ENCODE measurements at places on chromosomes 2 and 18.

DNA sequence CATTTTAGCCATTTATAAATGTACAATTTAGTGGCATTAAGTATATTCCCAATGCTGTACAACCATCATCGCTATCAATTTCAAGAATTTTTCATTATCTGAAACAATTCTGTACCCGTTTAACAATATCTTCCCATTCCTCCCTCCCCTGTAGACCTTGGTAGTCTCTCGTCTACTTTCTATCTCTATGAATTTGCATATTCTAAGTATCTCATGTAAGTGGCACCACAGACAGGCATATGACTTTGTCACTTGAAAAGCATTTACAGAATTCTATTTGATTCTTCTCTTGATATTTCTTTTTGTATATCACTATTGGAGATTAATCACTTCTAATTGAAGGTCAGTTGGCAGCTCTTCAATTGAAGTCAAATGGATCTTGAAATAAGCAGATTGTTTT lies 48.0 kb downstream of the CCDC138 start:
- DNase-seq = no peak

GRCh38 chr2:65366595-65367125 lies 65.7 kb downstream of the SPRED2 start:
- no peak for DNase-seq

- no peak for DNase-seq
Observed at GRCh38 chr2:177190941-177191340, 21.7 kb upstream of the HNRNPA3 start.

DNA sequence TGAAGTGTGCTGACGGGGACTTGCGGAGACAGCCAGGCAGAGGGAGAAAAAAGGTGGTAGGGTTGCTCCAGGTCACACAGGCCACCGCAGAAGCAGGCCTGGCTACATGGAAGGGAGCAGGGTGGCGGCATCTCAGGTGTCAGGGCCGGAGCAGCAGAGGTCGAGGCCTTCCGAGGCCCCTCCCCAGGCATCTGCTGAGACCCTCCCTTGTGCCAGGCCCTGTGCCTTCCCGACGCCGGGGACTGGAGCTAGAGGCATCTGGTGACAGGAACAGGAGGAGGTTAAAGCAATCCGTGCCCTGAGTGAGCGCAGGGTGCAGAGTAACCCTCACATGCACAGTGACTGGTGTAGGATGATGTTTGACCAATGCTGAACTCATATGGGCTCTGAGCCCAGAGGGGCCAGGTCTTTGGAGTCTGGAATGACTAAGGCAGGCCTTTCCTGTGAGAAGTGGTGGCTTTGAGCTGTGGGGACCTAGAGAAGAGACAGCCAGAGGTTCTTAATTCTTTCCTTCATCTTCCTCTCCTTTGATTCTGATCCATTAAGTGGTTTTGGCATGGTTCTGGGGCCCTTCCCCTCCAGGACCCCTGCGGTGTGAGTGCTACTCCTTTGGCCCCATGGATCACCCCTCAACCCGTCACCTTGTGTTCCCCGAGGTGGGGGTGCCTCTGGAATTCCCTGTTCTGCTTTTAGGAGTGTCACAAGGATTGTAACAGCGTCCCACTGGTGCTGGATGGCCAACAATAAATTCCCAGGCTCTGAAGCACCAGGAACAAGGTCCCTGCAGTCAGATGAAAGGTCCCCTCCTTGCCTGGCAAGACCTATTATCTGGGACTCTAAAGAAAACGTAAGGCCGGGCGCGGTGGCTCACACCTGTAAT lies 72.1 kb downstream of the KLHL29 start:
- DNase-seq = no peak

- no peak for DNase-seq
Observed at GRCh38 chr2:202436626-202437025, 60.5 kb downstream of the BMPR2 start.

GRCh38 chr2:31828891-31829290 lies 181.9 kb downstream of the MEMO1 start:
- DNase-seq = no peak

DNA sequence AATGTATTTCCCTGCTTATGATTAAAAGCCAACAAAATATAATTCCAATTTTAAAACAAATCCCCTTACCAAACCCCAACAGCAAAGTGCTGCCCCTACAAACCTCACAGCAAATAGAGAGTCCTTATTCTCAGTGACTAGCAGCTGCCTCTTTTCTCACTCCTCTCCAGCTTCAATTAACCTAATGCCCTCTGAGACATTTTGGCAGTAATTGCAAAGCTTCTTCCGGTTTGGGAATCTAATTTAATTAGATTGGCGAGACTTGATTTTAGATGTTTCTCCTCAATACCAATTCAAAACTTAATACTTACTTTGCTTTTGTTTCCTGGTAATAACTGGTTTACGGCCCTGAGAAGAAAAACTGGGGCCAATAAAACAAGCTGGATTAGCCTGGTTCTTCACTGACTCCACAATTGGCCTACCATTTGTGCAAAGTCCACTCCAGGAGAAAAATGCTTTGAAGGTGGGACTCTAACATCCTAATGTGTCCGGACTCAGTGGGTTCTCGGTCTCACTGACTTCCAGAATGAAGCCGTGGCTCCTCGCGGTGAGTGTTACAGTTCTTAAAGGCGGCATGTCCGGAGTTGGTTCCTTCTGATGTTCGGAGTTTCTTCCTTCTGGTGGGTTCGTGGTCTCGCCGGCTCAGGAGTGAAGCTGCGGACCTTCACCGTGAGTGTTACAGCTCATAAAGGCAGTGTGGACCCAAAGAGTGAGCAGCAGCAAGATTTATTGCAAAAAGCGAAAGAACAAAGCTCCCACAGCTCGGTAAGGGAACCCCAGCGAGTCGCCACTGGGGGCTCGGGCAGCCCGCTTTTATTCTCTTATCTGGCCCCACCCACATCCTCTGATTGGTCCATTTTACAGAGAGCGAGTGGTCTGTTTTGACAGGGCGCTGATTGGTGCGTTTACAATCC lies 52.8 kb downstream of the SLC35F5 start:
- DNase-seq = no peak

GRCh38 chr2:61017556-61018317 lies at the start of the genes PEX13 and PUS10:
TSS of gene PEX13 (plus strand) at chr2:61017720. CDS start at chr2:61017760, 40 bp downstream.
TSS of gene PUS10 (minus strand) at chr2:61018255. CDS start at chr2:61011890, 6,365 bp downstream.
- DNase-seq = peak; percentile 60

DNA sequence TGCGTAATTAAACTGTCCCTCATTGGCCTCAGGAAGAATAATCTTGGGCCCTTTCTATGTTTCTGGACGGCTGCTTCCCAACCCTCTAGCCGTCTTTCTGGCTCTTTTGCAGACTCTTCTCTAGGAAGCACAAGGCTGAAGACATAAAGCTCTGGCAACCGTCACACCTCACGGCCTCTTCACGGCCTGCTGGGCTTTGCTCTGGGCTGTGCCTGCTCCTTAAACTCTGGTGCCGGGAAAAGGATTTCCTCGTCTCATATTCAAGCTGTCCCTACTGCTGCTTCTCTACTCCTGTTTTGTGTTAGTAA lies 36.0 kb upstream of the WIPF1 start:
- peak; percentile 25 for DNase-seq

- DNase-seq = no peak
Observed at GRCh38 chr2:126270587-126270986, 385.4 kb upstream of the GYPC start.

- DNase-seq = no peak
Observed at GRCh38 chr18:70617020-70617763, 328.3 kb downstream of the SOCS6 start.

DNA sequence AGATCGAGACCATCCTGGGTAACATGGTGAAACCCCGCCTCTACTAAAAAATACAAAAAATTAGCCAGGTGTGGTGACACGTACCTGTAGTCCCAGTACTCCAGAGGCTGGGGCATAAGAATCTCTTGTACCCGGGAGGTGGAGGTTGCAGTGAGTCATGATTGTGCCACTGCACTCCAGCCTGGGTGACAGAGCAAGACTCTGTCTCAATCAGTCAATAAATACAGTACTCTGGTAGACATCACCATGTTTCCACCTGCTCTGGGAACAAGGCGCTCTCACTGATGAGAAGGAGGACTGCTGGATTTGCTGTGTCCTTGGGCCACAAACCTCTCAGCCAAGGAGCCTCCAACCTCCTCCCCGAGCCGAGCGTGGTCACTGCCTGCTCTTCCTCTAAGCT lies 154.2 kb upstream of the ZNF236 start:
- DNase-seq = no peak

- DNase-seq = no peak
Observed at GRCh38 chr18:79802298-79802697, 4.6 kb downstream of the KCNG2 start.

DNA sequence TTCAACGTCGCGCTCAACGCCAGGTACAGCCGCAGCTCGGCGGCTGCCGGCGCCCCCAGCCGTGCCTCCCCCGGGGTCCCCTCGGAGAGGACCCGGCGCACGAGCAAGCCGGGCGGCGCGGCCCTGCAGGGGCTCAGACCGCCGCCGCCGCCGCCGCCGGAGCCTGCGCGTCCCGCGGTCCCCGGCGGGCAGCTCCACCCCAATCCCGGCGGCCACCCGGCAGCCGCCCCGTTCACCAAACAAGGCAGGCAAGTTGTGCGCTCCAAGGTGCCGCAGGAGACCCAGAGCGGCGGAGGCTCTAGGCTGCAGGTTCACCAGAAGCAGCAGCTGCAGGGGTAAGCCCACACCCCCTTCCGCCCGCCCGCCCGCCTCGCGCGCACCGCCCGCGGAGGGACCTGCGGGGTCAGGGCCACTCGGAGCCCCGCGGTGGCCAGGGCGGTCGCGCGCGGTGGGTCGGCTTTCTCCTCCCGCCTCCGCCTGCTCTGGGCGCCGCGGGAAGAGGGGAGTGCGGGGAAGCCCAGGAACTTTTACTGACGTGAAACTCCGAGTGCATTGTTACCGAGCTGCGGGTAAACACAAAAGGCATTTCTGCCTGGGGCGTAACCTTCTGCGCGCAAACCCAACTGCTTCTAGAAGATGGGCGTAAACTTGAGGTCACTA lies 861 bp downstream of the LTBP1 start:
- DNase-seq = peak; percentile 46

- no peak for DNase-seq
Observed at GRCh38 chr2:143524559-143525401, 395.6 kb downstream of the ARHGAP15 start.

GRCh38 chr2:47011696-47012095 lies 96.1 kb upstream of the MCFD2 start:
- no peak for DNase-seq

- DNase-seq = no peak
Observed at GRCh38 chr18:9828506-9829396, 57.0 kb upstream of the TXNDC2 start.

DNA sequence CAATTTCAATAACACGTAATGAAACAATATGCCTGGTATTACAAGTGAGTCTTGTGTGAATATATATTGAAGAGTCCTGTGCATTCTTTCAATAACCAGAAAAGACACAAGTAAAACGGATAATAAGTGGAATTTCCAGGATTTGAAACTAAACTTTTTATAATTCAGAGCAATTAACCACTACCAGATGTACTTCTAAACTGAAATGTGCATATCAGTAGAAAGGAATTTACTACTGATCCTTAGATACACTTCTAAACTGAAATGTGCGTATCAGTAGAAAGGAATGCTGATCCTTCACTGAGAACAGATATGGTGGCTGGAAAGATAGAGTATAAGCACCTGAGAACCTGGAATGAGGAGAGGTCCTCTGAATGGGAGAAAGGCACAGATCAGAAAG lies 470.9 kb upstream of the SPHKAP start:
- no peak for DNase-seq

DNA sequence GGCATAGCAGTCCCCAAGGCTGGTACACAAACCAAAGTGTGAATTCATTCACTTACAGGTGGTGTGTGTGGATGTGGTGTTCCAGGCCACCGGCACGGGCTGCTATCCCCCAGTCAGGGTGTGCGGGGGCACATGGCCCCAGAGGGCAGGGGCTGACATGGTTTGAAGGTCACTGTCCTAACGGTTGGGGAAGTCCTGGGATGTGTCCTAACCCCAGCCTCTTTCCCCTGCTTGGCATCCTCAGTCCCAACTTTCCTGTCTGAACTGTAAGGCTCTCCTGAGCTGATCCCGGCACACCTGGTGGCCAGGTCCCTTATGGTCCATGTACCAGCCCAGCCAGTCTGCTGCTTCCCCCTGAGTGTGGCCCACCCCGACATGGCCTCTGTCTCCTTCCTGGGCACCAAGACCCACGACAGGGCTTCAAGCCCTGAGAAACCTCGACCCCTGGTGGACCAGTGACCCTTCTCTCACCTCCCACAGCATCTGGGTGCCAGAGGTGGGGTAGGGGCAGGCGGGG lies 2.4 kb upstream of the TMEM185B start:
- DNase-seq = no peak

- DNase-seq = no peak
Observed at GRCh38 chr18:50388988-50389387, 14.1 kb downstream of the SKA1 start.

GRCh38 chr18:1013951-1014350 lies 109.3 kb downstream of the ADCYAP1 start:
- no peak for DNase-seq

- no peak for DNase-seq
Observed at GRCh38 chr2:48888066-48888465, 132.5 kb upstream of the LHCGR start.

DNA sequence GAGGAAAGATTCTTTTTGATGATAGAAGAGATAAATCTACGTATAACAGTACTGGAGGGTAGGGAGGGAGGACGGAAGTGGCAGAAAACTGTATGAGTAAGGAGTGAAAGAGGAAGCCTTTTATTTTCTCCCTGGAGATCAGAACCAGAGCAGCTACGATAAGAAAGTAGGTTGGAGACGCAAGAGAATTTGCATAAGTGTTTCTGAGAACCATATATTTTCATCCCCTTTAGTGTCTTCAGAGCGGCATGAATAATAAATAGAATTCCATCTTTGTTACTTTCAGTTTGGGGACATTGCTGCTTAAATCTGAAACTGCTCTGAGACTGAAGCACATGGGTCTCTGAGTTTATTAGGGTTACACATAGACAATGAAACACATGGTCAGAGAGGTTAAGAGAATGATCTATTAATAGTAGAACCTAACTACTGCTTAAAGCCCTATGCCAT lies 230.2 kb upstream of the TNP1 start:
- DNase-seq = no peak

DNA sequence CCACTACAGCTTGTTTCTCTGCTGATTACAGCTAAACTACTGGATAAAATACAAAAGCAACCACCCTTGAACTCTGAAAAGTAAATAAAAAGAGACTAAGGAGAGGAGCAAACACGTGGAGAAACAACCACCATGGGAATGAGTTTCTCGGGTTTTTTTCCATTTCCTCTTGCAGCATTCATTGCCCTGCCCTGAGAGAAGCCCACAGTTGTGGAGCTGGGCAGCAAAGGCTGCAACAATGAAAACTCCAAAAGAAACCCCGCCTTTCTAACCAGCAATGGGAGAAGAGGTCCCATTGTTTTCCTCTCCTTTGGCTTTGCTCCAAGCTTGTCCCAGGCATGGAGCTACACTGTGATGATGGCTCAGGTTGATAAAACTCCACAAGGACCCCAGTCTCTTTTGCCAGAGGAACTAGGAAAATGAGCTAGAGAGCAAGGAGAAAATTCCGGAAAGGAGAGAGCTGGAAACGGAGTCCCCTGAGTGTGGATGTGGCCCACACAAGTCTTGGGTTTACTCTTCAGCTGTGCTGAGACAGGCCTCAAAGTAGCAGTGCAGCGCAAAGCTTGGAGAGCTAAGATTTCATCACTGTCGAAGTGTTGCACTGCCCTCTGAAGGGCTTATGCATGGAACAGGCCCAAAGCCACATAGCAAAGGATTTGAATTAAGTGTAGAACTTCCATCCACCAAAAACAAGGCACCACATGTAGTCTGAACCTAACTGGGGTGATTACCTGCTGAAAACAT lies 20.9 kb downstream of the NAPG start:
- no peak for DNase-seq

Measured in endothelial cell (in vitro differentiated cells).